ENCODE measurements at places on chromosomes 6 and 20.

- DNase-seq, result no peak
Measured at GRCh38 chr6:109373762-109374161, 8.5 kb downstream of the CD164 start.

DNA sequence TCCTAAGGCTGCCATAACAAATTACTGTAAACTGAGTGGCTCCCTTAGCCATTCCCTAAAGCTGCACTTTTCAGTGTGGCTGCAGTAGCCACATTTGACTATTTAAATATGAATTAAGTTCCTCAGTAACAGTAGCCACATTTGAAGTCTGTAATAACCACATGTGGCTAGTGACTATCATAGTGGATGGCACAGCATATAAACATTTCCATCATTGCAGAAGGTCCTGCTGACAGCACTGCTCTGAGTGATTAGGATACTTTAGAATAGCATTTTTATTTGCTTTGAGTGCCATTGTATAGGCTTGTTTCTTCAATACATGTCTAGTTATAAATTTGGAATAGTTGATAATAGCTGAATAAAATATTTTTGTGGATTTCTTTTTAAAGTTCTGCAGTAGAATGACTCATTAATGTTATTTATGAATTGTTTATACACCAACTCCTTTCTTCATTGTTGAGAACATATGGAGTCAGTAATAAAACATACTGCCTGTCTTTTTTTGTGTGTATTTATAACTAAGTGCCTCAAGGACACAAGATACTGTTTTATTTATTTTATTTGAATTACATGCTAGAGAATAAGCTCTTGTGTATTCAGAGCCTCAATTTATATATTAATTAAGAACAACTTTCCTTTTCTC lies 217.2 kb downstream of the CDKAL1 start:
- DNase-seq, result peak; percentile 19

DNA sequence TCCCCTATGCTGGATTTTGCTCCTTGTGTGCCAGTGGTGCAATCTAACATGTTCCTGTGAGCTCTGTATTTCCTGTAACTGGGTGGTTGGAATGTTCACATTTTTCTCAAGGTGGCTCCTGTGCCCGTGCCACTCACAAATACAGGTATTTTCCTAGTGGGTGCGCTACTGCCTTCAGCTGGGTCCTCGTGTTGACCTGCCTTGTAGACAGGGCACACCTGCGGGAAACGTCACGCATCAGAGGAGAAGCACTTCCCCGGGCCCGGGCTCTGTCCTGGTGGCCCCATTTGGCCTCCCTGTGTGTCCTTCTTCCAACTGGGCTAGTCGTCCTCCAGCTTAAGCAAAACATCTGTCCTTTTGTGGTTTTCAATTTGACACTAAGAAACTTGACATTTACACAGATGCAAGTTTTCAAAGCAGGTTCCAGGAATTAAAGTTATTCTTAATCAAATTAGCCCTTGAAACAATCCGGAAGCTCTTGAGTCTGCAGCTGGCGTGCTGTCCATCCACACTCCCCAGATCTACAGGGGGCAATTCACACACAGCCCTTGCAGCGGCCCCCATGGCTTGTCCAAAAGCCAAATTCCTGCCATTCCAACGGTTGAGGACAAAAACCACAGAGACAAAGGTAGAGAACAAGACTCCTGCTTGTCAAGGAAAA lies 275.1 kb downstream of the CDC5L start:
- DNase-seq, result peak; percentile 89

- DNase-seq, result no peak
Measured at GRCh38 chr6:157385482-157385881, 4.5 kb downstream of the ZDHHC14 start.
